SHP77 treated with DMSO at 0.1 percent for 48 hours (cell line): ENCODE measurements at places on chromosomes 5 and 9.

DNA sequence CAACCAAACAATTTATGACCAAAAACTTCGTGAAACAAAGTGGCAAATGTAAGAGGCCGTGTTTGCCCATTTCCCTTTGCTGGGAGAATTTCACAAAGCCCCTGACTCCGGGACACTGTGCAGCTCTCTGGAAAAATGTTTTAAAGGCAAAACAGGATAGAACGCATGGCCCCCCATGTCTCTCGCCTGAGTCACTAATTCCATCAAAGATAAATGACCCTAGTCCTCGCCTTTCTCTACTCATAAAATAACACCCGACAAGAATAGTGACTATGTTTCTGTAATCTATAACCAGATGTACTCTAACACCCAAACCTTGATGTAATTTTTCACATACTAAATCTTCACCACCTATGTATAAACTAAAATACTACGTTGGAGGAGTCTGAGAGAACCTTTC, 55.7 kb upstream of the SAP30L start:
- DNase-seq = no peak

GRCh38 chr5:104431002-104431620, 868.5 kb upstream of the NUDT12 start:
- DNase-seq = no peak

GRCh38 chr9:95910023-95910707, 34.7 kb downstream of the ERCC6L2 start:
- no peak for DNase-seq

DNA sequence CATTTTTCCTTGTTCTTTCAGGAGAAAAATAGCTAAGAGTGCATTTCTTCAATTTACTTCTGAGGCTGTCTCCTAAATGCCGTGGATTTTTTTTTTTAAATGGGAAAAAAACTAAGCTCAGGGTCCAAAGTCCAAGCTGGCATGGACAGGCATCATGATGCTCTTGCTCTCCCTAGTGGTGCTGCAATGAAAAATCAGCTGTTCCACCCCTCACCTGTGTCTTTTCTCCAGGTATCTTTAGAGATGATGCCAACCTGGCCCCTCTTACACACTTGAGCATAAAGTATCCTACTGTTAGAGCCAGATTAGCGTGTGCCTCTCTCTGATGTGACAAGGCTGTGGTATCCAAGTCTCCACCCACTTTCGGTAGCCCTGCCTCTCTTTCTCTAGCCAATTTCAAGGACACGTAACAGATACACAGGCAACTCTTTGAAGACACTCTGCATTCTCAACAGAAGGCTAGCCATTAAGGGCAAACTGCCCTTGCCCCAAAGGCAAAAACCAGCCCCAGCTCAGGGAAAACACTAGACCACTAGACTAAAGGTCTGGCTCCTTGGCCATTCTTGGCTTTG, 208.8 kb downstream of the SAXO1 start:
- no peak for DNase-seq

DNA sequence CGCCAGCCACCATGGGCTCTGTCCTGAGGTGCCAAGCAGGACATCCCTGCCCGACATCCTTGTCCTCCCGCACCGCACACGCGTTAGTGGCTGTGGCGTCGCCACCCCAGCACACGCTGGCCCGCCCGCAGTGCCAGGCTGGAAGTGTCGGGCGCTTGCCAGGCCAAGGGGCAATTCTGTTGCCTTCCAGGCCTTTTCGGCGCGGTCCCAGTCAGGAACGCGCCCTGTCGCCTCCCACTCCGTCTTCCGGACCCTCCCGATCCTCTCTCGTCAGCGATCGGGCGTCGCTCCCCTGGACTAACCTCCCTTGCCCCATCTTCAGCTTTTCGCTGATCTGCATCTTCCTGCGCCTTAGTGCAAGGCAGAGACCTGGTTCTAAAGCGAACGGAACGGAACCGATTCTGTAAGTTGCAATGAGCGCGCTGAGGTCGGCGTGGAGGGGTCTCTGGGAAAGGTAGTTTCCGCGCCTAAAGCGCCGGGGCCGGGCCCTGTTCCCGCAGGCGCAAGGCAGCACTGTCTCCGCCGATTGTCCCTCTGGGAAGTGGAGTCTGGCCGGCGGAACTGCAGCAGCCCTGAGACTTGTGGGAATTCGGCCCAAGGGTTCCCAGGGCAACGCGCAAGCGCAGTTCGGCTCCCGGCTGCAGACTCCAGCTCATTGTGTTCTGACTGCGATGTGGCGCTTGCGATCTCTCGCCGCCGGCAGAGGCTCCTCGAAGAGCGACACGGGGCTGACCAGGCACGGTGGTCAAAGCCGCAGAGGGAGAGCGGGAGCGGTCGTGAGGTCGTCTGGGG, at the start of gene ZNF454:
TSS of gene ZNF454 (plus strand) at position 630 of the 792 bp plus-strand sequence. CDS start 1,594 bp downstream, outside the sequence.
- no peak for DNase-seq

DNA sequence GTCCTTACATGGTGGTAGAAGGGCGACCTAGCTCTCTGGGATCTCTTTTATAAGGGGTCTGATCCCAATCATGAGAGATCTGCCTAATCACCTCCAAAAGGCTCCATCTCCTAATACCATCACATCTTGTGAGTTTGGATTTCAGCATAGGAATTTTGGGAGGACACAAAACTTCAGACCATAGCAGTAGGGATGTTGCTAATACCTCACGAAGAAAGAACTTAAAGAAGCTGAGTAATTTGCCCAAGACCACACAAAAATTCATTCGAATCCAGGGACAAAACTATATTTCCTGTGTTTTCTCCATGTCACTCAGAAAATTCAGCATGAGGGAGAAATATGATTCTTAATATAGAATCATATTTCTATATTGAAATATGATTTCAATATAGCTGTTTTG, 32.7 kb downstream of the MTAP start:
- DNase-seq = no peak

GRCh38 chr9:37999588-38000189, 69.3 kb downstream of the SHB start:
- no peak for DNase-seq

DNA sequence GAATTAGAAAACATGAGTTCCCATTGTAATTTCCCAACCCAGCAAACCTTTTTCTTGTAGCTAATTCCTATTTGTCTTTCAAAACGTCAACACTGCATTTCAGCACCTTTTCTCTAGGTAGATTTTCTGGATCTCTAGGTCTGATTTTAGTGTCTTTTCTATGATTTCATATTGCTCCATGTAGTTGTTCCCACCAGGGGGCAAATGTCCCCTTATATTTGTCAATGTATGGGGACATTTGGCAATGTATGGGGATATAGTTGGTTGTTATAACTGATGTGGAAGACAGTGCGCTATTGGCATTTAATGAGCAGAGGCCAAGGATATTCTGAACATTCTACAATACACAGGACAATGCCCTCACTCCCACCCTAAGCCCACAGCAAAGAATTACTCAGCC, 273.9 kb upstream of the ADRA1B start:
- no peak for DNase-seq

GRCh38 chr5:56402266-56403220, 169.4 kb upstream of the ANKRD55 start:
- DNase-seq = no peak

DNA sequence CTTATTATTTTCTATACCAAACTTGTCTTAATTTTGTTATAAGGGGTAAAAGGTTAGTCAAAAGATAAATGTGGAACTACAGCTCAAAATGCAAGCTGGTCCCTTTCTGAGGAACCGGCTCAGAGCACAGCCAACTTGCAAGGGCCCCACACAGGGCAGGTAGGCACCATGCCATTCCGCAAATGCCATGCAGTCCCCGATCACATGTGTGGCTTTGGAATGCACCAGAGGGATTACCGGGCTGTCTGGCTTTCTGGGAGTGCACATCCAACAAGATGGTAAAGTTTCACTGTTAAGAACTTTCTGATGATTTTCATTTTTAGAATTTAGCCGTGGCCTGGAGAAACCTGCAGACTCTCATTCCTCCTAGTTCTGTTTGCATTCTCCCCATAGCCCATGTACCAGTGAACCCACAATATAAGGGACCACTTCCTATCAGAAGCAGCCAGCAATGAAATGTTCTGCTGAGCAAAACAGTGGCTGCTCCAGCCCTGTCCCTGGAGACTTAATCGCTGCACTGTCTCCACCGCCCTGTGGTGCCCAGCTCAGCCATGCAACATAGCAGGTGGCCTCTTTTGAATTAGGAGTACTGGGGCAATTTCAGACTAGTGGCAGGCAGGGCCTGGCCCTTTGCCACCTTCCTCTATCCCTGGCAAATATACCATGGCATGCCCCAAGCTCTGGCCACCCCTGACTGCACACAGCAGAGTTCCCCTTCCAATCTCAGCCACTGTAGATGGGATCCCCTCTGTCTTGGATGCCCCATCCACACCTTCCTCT, 11.4 kb downstream of the SHB start:
- DNase-seq = no peak

GRCh38 chr5:181281077-181281983, 20.4 kb upstream of the TRIM52 start:
- DNase-seq = no peak

DNA sequence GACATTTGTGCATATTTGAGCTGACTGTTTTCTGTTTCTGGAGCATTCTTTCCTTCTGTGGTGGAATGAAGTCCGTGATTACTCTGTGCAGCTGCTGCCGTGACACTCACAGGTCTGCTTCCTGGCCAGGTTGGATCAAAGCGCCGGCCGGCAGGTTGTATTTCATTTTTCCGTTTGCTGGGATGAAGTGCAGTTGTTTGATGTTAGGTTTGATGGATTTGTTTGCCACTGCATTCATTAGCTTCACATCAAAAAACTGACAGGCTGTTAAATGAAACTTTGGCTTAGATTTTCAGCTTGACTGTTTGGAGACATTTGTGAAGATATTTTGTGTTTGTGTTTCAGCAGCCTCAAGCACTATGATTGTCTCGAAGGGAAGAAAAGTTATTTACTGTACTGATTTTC, 140.1 kb downstream of the KDM4C start:
- DNase-seq = no peak
